ENCODE measurements at places on chromosomes 16 and 17. TPM values are rescaled to one million over a fixed set of nuclear protein-coding genes. Genes with fewer than 3 reads are reported as not detected.

The OTOP2 gene
- not detected for total RNA-seq

GRCh38 chr17:57928928-57929327, 26.3 kb downstream of the CUEDC1 start:
- H3K4me3 ChIP-seq: no peak overlapping the region
- peaks cover 10% of the 10 kb centered on the region for H3K36me3 ChIP-seq
- H3K27me3 ChIP-seq: no peaks in the 10 kb centered on the region
- peaks cover 8% of the 10 kb centered on the region for H3K4me1 ChIP-seq
- DNase-seq: no peak

GRCh38 chr17:45147581-45148182, 593 bp upstream of the HEXIM1 start:
- peaks cover 39% of the 10 kb centered on the region for H3K4me1 ChIP-seq
- peak overlapping the region; percentile 100 for H3K27ac ChIP-seq
- peak; percentile 81 for DNase-seq
- peaks cover 14% of the 10 kb centered on the region for H3K27me3 ChIP-seq
- peak overlapping the region; percentile 98 for H3K4me3 ChIP-seq

The FBXL16 gene
- total RNA-seq: 4.6 TPM

DNA sequence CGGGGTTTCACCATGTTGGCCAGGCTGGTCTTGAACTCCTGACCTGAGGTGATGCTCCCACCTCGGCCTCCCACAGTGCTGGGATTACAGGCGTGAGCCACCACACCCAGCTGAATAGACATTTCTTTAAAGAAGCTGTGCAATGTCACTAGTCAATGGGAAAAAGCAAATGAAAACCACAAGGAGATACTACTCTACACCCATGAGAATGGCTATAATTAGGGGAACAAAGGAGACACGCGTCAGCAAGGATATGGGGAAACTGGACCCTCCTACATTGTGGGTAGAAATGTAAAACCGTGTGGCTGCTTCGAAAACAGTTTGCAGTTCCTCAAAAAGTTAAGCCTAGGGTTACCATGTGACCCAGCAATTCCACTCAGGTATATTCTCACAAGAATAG, 103.4 kb downstream of the VPS53 start:
- H3K27ac ChIP-seq: no peak overlapping the region
- no peaks in the 10 kb centered on the region for H3K4me1 ChIP-seq
- no peaks in the 10 kb centered on the region for H3K27me3 ChIP-seq
- no peaks in the 10 kb centered on the region for H3K36me3 ChIP-seq
